ENCODE measurements at places on chromosomes 16 and 17.

DNA sequence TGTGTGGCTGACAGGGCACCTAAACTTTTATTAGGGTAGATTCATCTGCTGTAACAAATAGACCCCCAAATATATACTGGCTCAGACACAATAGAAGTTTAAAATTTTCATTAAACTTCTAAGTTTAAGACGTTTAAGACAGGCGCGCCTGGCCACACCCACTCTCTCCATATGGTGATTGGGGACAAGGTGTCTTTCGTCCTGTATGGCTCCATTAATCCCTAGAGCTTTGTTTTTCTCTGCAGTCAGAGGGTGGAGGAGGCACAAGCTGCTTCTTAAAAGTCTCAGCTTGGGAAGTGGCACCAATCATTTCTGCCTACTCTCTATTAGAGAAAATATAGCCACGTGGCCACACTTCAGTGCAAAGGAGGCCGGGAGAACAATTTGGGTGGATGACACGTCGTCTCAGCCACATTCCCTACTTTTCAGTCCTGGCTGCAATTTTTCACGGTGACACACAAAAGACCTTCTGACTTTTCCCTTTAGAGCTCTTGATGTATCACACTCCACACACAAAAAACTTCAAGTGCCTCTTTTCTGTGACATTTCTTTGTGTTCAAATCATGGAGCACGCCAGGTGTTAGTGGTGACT, 125.5 kb upstream of the CACNG3 start:
- DNase-seq, result no peak

DNA sequence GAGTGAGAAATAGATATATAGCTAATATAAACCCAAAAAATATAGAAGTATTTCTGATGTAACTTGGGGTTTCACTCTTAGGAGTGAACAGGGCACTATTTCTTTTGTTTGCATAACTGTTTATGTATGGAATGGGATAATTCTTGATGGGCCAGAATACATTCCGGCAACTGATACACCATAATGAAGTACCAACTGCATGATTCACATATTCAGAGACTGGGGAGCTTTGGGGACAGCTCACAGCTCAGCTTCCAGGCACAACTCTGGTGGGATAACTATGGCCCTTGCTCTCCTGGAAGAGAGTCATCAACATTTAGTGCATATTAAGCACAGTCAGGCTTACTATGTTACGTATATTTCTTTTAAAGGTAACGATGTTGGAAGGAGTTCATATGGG, 42.1 kb upstream of the ADCY7 start:
- no peak for DNase-seq

DNA sequence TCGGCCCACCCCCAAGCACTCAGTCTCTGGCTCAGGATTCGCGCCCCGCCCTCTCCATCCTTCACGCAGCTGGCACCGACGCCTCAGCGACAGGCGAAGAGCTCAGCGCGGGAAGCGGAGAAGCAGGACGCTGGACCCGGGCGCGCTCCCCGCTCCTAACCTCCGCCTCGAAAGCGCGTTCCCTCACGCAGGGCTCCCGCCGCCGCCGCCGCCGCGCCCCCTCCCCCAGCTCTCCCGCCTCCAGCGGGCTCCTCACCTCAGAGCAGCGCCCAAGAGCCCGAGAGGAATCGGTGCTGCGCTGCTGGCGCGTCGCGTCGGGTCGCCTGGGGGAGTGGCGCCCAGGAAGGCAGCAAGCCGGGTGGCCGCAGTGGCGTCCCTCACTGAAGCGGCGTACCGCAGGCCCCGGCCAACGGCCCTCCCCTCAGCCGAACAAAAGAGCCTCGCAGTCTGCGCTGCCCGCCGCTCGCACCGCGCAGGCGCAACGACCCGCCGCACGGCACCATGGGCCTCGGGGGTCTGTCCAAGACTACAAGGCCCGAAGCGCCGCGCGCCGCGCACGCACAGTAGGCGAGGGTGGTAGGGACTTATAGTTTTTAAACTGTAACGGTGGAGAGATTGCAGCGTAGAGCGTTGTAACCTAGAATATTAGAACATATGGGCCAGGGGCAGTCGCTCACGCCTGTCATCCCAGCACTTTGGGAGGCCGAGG, at the start of gene CBX1:
Gene CBX1 (minus strand): TSS at position 467 of the 709 bp plus-strand sequence. CDS start 24,474 bp downstream, outside the sequence.
- peak; percentile 88 for DNase-seq

GRCh38 chr17:82434216-82434565, 15.8 kb upstream of the OGFOD3 start:
- DNase-seq, result no peak

DNA sequence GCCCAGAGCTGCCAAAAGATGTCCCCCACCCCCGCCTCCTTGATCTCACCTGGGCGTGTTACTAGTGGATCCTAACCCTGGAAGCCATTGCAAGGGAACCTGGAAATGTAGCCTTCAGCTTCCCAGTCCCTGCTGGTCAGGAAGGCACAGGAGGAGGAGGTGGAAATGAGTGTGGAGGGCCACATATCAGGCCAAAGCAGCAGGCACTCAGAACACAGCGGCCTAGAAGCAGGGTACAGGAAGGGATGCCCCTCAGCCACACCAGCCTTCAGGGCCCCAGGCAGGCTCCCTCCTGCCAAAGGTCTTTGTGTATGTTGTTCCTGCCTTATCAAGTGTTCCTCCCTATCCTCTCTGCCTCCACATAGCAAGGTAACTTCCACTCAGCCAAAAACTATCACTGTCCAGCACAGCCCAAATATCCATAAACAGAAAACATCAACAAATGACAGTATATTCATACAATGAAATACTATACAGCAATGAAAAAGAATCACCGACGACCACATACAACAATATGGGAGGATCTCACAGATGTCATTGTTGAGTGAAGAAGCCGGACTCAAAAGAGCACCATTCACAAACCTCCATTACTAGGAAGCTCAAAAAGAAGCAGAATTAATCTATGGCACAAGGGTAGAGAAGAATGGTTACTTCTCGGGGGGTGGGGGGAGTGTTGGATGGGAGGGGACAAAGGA, 28.2 kb upstream of the TNFRSF13B start:
- no peak for DNase-seq

DNA sequence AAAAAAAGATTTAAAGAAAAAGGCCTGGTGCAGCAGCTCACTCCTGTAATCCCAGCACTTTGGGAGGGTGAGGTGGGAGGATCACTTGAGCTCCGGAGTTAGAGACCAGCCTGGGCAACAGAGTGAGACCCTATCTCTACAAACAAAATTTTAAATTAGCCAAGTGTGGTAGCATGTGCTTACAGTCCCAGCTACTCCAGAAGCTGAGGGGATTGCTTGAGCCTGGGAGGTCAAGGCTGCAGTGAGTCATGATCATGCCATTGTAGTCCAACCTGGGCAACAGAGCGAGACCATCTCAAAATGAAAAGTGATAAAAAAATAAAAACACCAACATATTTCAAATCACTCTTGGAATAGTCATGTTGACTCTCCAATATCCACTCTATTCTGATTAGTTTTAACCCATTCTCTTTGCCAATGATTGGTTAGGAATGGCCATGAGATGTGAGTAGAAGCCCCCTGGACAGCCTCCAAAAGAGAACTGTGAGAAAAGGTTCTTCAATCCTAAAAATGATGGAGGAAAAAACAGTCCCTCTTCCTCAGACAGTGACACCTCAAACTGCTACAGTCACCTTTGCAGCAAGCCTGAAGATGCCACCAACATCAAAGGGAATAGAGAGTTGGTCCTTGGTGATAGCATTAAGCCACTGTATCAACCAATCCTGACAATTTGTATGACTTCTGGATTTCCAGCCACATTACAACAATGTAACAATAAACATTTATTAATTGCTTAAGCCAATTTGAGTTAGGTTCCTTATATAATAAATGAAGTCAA, 2.9 kb upstream of the KANSL1 start:
- DNase-seq, result no peak

DNA sequence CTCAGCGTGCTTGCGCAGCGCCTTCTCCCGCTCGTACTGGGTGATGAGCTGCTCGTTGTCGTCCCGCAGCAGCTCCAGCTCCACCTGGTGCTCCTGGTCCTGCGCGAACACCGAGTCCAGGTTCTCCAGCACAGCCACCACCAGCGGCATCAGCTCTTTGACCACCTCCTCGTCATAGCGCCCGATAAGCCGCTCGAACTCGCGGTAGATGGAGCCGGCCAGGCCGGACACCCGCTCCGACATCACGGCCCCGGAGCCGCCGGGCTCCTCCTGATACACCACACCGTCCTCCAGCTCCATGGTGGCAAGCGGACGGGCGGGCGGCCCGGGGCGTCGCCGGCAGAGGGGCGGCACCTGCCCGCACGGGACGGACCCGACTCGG, 320 bp downstream of the SPAG9 start:
- no peak for DNase-seq

- DNase-seq, result no peak
Measured at GRCh38 chr16:84581158-84581557, 36.7 kb downstream of the COTL1 start.

DNA sequence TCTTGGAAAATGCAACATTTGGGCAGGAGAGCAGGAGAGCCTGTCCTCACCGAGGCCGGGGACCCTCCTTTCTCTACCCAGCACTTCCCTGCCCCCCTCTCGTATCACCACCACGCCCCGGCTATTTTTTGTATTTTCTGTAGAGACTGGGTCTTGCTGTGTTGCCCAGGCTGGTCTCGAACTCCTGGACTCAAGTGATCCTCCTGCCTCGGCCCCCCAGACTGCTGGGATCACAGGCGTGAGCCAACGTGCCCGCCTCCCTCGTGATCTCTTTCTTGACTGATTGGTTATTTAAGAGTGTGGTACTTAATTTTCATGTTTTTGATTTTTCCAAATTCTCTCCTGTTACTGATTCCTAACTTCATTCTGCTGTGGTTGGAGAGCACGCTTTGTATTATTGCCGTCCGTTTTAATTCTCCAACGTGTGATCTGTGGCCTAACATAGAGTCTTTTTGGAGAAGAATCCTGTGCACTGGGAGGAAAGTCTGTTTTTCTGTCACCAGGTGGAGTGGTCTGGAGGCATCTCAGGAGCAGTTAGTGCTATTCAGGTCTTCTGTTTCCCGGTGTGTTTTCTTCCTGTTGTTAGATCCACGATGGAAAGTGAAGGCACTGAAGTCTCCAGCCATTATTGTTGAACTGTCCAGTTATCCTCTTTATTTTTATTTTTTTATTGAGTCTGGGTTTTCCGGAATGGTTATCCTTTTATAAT, 40.4 kb downstream of the ZNF778 start:
- no peak for DNase-seq

- DNase-seq, result no peak
Measured at GRCh38 chr16:55500530-55501011, 8.3 kb upstream of the LPCAT2 start.

- DNase-seq, result no peak
Measured at GRCh38 chr17:72764632-72765041, 327.9 kb downstream of the SLC39A11 start.

DNA sequence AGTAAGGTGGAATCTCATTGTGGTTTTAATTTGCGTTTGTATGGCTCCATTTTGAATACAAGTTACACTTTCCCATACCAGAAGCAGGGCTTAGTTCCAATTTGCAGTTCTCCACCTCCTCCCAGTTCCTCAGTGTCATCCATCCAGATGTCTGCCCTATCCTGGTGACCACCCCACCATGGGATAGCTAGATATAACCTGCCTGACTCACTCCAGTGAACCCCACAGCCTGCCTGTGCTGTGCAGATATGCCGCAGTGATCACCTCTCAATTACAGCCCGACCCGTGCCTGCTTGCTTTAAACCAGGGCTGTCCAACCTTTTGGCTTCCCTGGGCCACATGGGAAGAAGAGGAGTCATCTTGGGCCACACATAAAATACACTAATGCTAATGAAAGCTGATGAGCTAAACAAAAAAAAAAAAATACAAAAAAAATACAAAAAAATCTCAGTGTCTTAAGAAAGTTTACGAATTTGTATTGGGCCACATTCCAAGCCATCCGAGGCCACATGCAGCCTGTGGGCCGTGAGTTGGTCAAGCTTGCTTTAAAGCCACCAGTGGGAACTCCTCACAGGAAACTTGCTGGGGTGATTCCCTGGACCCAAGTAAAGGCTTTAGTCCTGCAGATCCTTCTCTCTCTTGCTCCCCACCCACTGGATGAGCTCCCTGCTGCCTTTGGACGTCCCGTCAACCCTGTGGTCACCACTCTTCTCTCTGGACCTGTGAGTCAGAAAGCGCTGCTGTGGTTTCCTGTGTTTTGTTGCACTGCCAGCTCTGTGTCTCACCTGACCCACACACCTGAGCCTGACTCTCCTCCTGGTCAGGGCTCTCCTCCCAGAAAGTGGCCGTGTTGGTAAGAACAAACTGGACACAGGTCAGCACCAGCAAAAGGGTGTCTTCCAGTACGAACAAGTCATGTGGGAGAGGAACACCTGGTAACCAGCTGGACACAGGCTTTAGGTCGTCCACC, 83.0 kb downstream of the EMP2 start:
- DNase-seq, result no peak

GRCh38 chr17:1606352-1606985, 22.2 kb downstream of the SLC43A2 start:
- DNase-seq, result no peak
